T1000 (cell line): ENCODE measurements at places on chromosomes 1 and 21.
A peak's percentile ranks its signal among the peaks of the same experiment; 100 is the strongest.

DNA sequence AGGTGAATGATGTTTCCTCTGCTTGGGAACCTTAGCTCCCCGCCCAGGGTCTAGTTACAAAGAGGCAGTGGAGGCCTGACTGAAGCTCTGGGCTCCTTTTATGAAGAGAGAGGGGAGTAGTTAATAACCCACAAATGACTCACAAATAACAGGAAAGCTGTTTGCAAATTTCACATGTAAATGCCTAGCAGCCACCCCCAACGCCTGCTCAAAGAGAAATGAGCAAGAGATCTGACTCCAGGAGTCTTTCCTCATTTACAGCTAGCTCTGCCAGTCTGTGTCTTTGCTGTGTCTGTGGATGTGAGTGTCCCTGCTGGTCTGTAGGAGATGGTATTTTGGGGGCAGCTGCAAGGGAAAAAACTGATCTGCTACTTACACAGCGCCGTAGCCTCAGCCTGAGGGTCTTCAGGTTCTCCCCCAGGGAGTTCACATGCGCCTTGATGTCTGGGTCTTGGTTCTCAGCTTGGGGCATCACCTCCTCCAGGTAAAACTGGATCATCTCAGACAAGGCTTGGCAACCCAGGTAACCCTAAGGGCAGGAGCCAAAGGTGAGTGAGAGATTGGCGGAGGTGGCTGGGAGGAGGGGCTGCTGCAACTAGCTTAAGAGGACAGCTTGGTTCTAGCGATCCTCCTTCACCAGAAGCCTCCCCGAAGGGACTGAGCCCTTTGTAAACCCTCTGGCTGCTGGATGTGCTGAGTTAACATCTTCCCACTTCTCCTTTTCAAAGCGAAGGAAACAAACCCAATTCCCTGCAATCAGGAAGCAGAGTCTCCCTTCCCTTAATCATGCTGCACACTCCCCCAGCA, at the start of gene IL19:
Gene IL19, plus strand, starts transcription at position 243 of the 807 bp plus-strand sequence. CDS start 65,890 bp downstream, outside the sequence.
- no peak for DNase-seq

- no peak for DNase-seq
Measured at GRCh38 chr1:50633465-50633864, 210.2 kb upstream of the DMRTA2 start.

GRCh38 chr1:246564839-246565750, 966 bp downstream of the TFB2M start:
- DNase-seq: no peak

- no peak for DNase-seq
Measured at GRCh38 chr1:29032841-29033240, 90.9 kb downstream of the TMEM200B start.

- DNase-seq: no peak
Measured at GRCh38 chr1:186978596-186979556, 150.1 kb downstream of the PLA2G4A start.

- no peak for DNase-seq
Measured at GRCh38 chr1:184533049-184533448, 146.2 kb downstream of the C1orf21 start.

DNA sequence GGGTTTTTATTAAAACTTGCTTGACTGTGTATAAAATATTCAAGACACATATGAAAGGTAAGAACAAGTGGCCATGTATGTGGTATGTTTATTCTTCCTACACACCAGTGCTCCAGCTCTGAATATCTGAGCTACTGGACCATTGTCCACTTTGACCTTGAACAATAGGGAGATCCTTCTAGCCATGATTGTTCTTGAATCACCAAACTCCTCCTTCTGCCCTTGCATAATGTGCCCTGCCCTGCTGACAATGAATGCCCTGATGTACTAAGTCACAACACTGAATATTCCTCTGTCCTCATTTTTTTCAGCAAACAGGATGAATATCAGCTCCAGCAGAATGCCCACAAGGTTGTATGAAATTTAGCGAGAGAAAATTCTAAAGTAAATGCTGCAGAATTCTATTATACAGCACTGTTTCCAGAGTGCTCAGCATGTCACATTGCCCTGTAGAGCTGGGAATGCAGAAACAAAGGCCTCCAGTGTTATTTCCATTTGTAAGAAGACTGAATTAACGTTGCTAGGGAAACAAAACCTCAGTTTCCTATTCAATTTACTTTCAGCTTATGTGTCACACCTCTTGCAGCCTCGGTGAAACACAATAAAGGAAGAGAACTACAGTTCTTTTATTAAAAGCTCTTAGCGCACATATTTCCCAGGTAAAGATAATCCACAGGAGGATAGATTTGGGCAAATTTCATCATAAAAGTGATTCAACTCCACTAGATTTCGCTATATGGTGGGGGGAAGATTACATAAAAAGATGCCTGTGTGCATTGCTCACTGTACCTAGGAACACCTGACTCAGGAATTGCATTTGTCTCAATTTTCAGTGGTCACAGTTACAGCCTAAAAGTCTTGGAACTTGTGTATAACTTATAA, 187.4 kb upstream of the ATP1B1 start:
- DNase-seq: no peak

GRCh38 chr1:16286122-16286521, 49.1 kb upstream of the CPLANE2 start:
- DNase-seq: no peak

- no peak for DNase-seq
Measured at GRCh38 chr1:224123136-224123535, 9.2 kb downstream of the FBXO28 start.

GRCh38 chr1:30741239-30741894, 16.2 kb downstream of the LAPTM5 start:
- DNase-seq: no peak

DNA sequence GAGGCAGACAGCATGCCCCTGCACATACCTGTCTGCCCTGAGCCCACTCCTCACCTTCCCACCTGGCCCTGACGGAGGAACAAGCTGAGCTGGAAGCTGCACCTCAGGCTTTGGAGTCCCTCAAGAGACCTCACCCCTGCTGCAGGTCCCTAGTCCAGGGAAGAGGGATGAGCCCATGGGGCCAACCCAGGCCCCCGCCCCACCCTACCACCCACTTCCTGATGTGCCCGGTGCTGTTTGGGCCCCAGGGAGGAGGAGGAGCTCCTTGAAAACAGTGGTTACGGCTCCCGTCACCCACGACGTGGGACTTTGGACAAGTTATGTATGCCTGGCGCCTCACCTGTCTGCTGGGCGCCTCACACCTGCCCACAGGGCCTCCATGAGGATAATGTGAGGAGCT, 250.2 kb downstream of the NPHP4 start:
- no peak for DNase-seq

- DNase-seq: peak; percentile 39
Measured at GRCh38 chr21:15065392-15066122, 757 bp upstream of the NRIP1 start.

DNA sequence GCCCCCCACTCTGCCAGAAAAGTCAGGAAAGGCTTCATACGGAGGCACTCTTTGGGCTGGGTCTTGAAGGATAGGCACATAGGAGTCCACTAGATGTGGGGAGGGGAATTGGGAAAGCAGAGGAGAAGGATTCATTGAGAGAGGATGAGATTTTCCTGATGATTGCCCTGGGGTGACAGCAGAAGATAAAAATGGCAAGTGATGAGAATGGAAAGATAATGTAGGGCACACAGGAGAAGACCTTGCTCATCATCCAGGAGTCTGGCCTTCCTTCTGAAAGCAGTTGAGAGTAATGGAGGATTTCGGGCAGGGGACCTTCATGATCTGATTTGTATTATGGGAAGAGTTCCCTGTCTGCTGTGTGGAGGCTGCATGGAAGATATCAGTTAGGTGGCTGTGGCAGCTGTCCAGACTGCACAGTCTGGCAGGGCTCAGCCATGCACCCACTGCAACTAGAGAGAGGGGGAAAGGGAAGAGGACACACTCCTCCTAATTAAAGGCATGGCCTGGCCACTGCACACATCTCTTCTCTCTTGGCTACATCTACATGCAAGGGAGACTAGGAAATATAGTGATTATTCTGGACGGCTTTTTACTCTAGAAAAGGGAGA, 9.6 kb upstream of the FABP3 start:
- no peak for DNase-seq

- DNase-seq: peak; percentile 62
Measured at GRCh38 chr1:184299406-184299790, 87.4 kb upstream of the C1orf21 start.

DNA sequence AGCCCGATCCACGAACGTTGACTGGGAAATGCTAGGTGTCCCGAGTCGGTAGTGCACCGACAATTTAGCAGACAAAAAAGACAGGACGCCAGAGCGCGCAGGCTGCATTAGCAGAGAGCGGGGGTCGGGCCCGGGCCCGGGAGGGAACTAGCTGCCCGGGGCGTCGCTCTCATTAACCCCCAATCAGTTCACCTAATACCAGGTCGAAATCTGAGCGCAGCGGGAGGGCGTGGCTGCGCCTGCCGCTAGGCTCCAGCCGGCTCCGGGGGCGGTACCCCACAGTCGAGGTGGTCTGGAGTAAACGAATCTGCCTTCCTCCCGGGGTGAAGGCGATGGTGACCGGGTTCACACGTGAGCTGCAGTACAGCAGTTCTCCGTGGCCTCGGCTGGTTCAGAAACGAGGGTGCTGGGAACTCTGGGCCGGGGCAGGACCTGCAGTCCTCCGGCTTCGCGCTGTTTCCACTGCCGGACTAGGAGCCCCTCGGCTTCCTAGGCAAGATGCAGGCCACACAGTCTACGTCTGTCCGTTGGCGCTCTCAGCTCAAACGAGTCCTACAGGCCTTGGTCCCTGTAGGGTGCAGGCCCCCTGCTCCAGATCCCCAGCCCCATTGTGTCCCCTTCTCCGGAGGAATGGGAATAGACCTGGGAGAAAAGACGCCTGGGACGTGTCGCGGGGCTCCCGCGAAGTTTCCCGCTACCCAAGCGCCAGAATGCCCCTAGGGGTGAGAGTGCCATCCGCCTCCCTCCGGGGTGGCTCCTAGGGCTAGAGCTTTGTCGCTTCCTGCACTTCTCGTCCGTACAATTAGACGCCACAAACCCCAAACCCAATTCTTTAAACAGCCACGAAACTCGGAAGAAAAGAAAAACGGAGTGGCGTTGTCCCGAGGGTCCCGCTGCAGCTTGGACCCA, 2.0 kb downstream of the GFI1 start:
- DNase-seq: peak; percentile 5

DNA sequence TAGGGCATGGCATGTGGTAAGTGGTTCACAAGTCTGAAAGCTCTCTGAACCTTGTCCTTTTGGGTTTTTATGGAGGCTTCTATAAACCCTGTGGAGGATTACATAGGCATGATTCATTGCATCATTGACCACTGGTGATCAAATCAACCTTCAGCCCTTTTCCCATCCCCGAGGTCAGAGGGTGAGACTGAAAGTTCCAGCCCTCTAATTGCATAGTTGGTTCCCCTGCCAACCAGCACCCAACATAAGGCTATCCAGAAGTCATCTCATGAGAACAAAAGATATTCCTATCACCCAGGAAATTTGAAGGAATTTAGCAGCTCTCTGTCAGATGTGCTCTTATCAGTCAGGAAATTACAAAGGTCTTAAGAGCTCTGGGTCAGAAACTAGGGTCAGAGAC, 89.5 kb upstream of the ARTN start:
- no peak for DNase-seq

DNA sequence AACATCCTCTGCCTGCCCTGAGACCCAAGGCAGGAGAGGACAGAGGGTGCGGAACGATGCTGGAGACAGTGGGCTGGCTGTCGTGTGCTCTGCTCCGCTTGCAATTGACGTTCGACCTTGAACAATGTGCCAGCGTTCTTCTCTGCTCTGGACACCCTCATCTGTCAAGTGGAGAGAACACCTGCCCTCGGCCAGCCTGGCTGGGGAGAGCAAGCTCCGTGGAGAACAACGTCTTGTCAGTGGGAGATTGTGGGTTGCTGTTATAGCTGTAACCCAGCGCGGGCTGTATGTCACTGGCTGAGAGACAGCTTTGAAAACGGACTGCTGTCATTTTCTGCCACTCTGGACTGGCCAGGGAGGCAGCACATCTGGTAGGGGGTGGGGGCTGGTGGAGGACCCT, 14.7 kb downstream of the KIAA1614 start:
- DNase-seq: no peak

GRCh38 chr1:155077346-155077745, 1.3 kb upstream of the EFNA3 start:
- DNase-seq: no peak

DNA sequence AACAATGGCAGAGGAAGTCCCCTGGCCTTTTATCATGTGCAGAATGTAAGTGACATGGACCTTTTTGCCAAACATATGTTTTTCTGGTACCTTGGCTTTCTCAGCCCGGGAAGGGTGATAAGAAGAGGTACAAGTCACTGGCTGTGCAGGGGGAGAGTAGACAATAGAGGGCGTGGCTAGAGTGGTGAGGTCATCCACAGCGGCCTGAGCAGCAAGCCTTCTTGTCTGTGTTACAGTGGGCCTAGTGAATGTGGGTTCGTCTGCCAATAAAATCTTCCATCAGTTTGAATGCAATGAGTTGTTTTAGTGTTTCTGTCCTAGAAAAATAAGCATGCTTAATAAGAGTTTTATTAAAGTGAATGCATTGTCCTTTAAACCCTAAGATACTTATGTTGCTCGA, 59.0 kb upstream of the PGD start:
- no peak for DNase-seq

GRCh38 chr1:50610563-50610962, 187.3 kb upstream of the DMRTA2 start:
- DNase-seq: no peak

DNA sequence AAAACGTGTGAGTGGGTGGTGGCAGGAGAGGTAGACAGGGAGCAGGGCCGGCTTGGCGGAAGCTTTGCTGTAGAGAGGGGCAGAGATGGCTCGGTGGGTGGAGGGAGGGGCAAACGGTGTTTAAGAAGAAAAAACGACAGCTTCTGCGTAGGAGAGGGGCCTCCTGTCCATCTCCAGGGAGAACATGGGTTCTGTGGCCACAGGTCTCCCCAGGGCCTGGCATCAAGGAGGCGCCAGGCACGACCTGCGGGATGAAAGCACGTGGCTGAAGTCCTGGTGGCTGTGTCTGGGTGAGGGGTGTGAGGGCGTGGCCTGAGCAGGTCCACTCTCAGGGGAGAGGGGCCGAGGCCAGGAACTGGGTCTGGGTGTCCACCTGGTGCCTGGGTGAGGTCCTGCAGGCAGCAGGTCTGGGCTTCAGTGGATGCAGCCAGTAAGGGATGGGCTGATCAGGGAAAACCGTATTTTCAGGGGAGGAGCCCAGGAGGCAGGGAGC, 940 bp upstream of the PRKCZ start:
- DNase-seq: no peak
